ENCODE measurements at places on chromosomes 6 and 20. TPM values are rescaled to one million over a fixed set of nuclear protein-coding genes. Genes with fewer than 3 reads are reported as not detected.

HACE1 gene
- total RNA-seq = 26.3 TPM

CALHM5 gene
- total RNA-seq = 3.0 TPM

LMBRD1 gene
- 15.6 TPM for total RNA-seq

COL9A1 gene
- total RNA-seq = not detected

DDO gene
- total RNA-seq = 3.0 TPM

RGS17 gene
- 27.5 TPM for total RNA-seq

TMEM181 gene
- total RNA-seq = 42.4 TPM

FLRT3 gene
- 5.6 TPM for total RNA-seq

PRDM13 gene
- under 0.01 TPM for total RNA-seq

PKIB gene
- 3.8 TPM for total RNA-seq

BIRC7 gene
- not detected for total RNA-seq

OPRL1 gene
- total RNA-seq = 1.1 TPM

C20orf202 gene
- total RNA-seq = 0.12 TPM

TAB2 gene
- 20.3 TPM for total RNA-seq

MACROD2 gene
- total RNA-seq = 3.6 TPM

SIRPD gene
- total RNA-seq = not detected

TMEM170B gene
- total RNA-seq = 4.4 TPM

PCED1A gene
- 22.2 TPM for total RNA-seq

PDE10A gene
- total RNA-seq = 2.3 TPM

HLA-DQA2 gene
- not detected for total RNA-seq

ENPP4 gene
- total RNA-seq = 2.4 TPM

VARS1 gene
- 68.7 TPM for total RNA-seq

TGM3 gene
- not detected for total RNA-seq

FAM50B gene
- 9.5 TPM for total RNA-seq

SH3BGRL2 gene
- total RNA-seq = 6.7 TPM

RIPOR3 gene
- total RNA-seq = 15.6 TPM

GPR6 gene
- not detected for total RNA-seq

KCNK17 gene
- not detected for total RNA-seq
